Thymus (tissue), 14 donors: ENCODE measurements at places on chromosomes 13 and 19.

DNA sequence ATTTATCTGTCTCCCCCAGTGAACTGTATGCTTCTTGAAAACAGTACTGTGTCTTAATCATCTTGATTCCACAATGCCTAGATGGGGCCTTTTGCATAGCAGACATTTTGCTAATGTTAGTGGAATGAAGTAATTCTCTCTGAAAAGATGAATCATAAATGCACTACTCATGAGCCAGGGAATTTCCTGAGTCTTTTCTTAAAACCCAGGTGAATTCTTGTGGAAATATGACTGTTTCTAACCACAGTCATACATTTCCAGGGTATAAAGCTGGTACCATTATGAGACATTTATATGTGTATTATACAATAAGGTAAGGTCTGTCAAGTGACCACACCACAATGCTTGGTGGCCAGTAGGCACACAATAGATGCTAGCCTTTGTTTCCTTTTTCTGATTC lies 5.5 kb upstream of the KCTD4 start:
- no peak for DNase-seq

DNA sequence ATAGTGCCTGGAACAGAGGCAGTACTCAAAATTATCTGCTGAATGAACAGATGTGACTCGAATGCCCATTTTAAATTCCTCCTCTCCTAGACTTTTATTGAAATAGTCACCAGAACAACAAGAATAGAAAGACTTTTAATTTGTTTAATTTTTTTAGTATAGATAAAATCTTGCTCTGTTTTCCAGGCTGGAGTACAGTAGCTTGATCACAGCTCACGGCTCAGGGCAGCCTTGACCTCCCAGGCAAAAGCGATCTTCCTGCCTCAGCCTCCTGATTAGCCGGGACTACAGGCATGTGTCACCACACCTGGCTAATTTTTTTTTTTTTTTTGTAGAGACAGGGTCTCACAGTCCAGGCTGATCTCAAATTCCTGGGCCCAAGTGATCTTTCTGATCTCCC lies 120.9 kb upstream of the FREM2 start:
- no peak for DNase-seq

- DNase-seq, result no peak
Observed at GRCh38 chr19:40365613-40366401, 17.3 kb downstream of the PLD3 start.

- no peak for DNase-seq
Observed at GRCh38 chr13:44471686-44472085, 98.1 kb downstream of the SERP2 start.

DNA sequence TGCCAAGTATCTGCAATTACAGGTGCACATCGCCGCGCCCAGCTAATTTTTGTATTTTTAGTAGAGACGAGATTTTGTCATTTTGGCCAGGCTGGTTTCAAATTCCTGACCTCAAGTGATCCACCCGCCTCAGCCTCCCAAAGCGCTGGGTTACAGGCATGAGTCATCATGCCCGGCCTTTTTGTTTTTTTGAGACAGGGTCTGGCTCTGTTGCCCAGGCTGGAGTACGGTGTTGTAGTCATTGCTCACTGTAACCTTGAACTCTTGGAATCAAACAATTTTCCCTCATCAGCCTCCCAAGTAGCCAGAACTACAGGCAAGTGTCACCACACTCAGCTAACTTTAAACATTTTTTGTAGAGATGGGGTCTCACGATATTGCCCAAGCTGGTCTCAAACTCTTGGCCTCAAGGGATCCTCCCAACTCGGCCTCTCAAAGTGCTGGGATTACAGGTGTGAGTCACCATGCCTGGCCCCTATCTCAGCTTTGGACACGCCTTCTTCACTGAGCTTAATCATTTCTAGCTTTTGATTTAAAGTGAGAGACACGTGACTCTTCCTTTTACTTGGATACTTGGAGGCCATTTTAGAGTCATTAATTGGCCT lies 4.0 kb upstream of the IRGC start:
- no peak for DNase-seq

GRCh38 chr19:50573741-50574461 lies 5.7 kb upstream of the LRRC4B start:
- DNase-seq, result no peak

- no peak for DNase-seq
Observed at GRCh38 chr19:36009220-36009619, 607 bp upstream of the SYNE4 start.

DNA sequence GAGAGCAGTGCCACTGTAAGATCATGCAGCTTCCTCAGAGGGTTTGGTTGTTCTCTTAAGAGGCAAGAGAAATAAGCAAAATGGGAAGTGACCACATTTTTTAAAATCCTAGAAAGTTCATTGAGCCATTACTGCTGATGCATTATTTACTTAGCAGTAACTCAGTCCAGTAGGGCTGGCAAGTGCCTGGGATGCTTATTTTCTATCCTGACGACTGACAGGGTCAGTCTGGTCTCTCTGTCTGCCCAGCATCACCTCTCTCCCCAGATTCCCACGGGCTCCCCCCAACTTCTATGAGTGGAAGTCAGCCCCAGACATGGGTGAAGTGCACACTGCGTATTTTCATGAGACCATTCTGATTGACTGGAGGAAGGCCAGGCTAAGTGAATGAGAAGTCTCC lies 10.4 kb downstream of the SHISA2 start:
- DNase-seq, result no peak

- DNase-seq, result no peak
Observed at GRCh38 chr19:33254245-33254824, 28.7 kb upstream of the SLC7A10 start.

DNA sequence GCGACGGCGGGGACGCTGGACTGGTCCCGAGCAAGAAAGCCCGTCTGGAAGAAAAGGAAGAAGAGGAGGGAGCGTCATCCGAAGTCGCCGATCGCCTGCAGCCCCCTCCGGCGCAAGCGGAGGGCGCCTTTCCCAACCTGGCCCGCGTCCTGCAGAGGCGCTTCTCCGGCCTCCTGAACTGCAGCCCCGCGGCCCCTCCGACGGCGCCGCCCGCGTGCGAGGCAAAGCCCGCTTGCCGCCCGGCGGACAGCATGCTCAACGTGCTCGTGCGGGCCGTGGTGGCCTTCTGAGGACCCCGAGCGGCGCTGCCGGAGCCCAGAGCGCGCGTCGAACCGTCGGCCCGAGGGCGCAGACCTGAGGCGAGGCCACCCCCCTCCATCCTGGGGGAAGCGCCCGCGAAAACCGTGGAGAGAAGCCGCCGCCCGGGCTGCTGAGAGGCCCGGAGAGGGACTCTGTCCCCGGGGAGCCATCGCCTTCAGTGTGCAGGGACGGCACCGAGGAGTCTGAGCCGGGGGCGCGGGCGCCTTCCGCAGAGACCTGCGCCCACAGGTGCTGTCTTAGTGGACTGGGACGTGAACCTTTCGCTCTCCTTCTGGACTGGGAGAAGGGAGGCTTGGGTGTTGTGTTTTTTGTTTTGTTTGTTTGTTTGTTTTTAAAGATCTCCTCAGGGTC lies 3.5 kb downstream of the IER2 start:
- DNase-seq, result no peak

DNA sequence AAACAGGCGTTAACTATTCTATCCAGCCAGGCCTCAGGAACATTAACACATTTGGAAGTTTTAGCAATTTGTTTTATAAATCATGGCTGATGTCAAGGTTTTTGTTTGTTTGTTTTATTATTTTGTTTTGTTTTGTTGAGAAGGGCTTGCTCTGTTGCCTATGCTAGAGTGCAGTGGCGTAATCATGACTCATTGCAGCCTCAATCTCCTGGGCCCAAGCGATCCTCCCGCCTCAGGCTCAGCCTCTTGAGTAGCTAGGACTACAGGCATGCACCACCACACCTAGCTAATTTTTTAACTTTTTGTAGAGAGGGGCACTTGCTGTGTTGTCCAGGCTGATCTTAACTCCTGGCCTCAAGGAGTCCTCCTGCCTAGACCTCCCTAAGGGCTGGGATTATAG lies 28.3 kb downstream of the NUP58 start:
- no peak for DNase-seq

- DNase-seq, result no peak
Observed at GRCh38 chr13:31437975-31438374, 238.2 kb downstream of the B3GLCT start.

DNA sequence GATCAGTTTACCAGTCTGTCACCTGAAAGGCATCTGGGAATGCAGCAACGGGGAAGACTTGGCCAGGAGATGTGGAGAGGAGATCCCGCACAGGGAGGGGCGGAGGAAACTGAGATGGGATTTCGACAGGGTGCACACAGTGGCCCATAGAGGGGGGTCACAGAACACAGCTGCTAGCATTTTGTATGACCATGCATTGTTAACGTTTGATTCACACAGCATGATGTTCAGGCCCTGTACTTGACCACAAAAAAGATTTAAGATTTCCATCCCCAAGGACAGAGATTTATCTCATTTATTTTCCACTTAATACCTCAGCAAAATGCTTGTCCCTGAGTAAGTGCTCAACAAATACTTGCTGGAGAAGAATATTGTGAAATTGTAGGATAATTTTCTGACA lies 63.2 kb downstream of the RAB20 start:
- DNase-seq, result no peak

DNA sequence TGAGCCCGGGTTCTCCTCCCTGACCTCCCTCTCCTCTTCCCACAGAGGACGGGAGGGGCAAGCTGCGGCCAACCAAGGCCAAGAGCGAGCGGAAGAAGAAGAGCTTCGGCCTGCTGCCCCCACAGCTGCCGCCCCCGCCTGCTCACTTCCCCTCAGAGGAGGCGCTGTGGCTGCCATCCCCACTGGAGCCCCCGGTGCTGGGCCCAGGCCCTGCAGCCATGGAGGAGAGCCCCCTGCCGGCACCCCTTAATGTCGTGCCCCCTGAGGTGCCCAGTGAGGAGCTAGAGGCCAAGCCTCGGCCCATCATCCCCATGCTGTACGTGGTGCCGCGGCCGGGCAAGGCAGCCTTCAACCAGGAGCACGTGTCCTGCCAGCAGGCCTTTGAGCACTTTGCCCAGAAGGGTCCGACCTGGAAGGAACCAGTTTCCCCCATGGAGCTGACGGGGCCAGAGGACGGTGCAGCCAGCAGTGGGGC lies 162.2 kb downstream of the KDM4B start:
- DNase-seq, result peak; percentile 43

GRCh38 chr13:49287995-49288394 lies 40.3 kb downstream of the CDADC1 start:
- no peak for DNase-seq

GRCh38 chr19:46783670-46784069 lies 4.7 kb downstream of the SLC1A5 start:
- DNase-seq, result no peak

- DNase-seq, result no peak
Observed at GRCh38 chr13:50524560-50524959, 318.9 kb downstream of the DLEU7 start.

- DNase-seq, result no peak
Observed at GRCh38 chr13:33616130-33616529, 201.8 kb upstream of the RFC3 start.

GRCh38 chr13:89267734-89268133 lies 1596.6 kb downstream of the SLITRK5 start:
- no peak for DNase-seq

DNA sequence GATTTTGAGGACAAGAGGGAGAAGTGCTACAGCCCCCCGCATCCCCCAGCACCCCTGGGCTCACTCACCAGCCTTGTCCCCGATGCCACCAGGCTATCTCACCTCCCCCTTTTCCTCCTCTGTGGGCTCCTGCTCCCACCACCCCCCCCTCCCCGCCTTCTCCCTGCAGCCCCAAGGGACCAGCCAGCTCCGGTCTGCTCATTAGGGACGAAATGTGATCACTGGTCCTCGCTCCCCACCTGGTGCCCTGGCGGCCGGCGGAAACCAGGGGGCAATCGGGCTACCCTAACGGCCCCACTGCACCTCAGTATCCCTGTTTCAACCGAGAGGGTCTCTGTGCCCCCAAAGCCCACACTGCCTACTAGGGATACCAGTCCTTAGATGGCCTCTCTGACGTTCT lies 2.7 kb downstream of the GPR4 start:
- DNase-seq, result no peak

DNA sequence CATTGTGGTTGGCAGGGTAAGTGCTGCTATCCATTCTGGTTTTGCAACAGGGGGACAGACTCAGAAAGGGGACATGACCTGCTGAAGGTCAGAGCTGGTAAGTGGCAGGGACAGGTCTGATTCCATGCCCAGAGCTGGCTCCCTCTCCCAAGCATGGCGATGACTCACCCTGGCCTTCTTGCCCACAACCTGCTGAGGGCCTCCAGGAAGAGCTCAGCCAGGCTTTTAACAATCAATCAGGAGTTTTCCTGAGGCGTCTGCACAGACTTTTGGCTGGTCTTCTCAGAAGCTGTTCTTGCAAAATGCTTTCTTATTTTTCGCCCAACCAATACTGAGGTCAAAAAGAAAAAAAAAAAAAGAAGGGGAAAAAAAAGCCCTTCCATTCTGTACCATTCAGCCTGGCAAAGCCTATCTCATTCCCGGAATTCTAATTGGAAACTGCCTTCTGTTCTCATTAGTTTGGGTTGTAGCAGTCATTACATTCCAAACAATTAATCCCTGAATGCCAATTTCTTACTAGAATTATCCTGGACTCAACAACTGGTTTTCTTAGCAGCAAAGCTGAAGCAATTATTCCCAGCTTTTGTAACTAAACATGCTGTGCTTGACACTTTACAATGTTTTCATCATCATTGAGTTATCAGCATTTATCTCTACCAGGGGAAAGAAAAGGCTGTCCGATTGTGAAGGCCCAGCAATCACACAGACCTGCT lies 17.7 kb downstream of the SIAH3 start:
- no peak for DNase-seq
